RPMI7951 (cell line): ENCODE measurements at places on chromosomes 16 and 17. TPM values are rescaled to one million over a fixed set of nuclear protein-coding genes. Genes with fewer than 3 reads are reported as not detected.
A peak's percentile ranks its signal among the peaks of the same experiment; 100 is the strongest.

DNA sequence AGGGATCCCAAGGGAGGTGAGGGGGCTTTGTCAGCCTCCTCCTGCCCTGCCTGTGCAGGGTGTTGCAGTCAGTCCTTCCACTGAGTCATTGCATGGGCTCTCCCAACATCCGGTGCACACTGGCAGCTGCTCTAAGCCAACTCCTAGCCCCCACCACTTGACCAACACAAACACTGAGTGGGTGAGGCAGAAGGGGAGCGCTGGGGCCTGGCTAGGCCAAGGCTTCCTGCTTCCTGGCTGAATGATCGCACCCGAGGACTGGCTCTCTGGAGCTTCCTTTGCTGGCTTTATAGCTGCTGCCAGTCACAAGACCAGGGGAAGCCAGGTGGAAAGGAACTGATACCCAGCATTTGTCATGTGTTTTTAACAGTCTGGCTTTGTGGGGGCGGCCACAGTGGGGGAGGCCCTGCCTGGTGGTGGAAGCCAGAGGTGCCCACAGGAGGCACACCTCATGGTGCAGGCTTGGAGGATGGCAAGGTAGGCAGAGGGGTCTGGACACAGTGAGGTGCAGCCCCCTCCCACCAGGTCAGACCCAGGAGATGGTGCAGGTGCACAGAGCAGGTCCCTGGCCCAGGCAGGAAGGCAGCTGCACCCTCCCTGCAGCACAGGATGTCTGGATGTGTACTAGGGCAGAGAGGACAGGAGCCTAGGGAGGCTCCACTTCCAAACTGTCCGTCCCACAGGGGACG lies 6.8 kb downstream of the MPG start:
- DNase-seq = peak; percentile 90

HERPUD1 gene
- total RNA-seq = 98.9 and 103 TPM in 2 replicates

SPHK1 gene
- total RNA-seq = 34.6 and 37.6 TPM in 2 replicates

DNA sequence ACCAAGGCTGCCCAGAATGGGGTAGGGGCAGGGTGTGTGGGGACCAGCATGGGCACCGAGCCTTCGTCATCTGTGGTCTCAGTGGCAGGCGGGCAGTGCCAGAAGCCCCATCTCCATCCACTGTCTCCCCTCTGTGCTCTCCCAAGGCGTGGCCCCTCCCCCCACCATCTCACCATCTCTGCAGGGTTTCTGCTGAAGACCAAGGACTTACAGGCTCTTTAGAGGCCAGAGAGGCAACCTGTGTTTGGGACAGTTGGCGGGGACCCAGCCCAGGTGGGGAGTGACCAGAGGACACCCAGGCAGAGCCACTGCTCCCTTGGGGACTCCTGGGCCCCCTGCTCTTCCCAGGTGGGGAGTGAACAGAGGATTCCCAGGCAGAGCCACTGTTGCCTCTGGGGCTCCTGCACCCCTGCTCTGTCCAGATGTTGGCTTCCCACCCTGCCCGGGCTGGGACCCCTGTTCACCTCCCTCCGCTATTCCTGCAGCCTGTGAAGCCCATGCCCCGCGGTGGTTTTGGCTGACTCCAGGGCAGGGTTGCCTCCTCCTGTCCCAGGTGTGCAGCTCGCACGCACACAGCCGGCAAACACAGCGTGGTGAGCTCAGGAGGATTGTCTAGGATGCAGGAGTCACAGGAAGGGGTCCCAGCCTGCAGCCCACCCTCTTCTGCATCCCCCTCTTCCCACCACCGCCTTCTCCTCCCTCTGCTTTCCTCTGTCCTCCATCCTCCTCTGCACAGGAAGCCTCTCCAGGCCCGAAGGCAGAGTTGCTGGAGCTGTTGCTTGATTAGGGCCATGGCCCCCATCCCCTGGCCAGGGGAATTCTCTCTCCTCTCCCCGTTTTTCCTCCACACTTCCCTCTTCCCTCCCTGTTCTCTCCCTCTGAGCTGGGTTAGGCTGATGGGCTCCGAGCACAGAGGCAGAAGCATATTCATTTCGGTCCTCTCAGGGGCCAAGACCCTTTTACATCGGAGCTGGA lies 45.0 kb downstream of the SLC7A5 start:
- DNase-seq = no peak

- DNase-seq = peak; percentile 43
These were observed 262.0 kb downstream of the ZFHX3 start for GRCh38 chr16:72785886-72786285.

KRT12 gene
- total RNA-seq = not detected in 2 replicates

DNA sequence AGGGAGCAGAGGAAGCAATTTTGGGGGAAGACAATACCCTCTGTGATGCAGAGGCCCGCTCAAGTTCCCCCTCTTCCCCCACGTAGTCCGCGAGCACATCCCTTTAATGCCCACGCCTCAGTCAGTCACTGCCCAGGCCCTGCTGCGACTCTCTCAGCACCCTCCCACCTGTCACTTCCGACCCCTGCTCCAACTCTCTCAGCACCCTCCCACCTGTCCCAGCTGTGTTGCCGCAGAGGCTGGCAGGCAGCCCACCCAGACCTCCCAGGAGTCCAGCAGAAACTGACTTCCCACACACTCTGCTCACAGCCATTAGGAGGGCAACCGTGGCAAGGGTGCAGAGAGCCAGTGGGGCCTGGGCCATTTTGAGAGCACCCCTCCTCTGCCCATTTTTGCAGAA lies 92.7 kb downstream of the WSCD1 start:
- no peak for DNase-seq

GRCh38 chr17:48760411-48760810 lies 31.9 kb upstream of the HOXB13 start:
- DNase-seq = no peak

DNA sequence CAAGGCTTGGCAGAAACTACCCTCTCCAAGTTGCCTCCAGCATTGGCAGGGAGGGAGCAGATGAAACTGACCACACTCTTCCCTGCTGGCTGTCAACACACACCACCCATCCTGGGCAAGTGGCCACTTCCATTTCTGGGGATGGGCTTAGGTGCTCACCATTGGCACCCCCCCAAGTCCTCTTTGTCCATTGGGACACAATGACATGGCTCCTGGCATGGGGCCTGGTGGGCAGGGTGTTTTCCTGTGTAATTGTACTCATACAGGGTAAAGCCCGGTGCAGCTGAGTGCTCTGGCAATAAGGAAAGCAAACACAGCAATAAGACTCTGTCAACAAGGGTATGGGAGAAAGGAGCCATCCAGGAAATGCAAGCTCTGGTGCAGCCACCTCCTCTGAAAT lies 22.6 kb downstream of the SCNN1B start:
- DNase-seq = peak; percentile 22
